Activated CD4-positive, alpha-beta T cell treated with anti-CD3 and anti-CD28 coated beads, Interleukin-2, amount 10 ng/mL, durations not matched to agents 7 days and 5 days (primary cell): ENCODE measurements at places on chromosomes 7 and 10. TPM values are rescaled to one million over a fixed set of nuclear protein-coding genes. Genes with fewer than 3 reads are reported as not detected.

BTRC gene
- 14.8 TPM for total RNA-seq

UCMA gene
- total RNA-seq = not detected

DNA sequence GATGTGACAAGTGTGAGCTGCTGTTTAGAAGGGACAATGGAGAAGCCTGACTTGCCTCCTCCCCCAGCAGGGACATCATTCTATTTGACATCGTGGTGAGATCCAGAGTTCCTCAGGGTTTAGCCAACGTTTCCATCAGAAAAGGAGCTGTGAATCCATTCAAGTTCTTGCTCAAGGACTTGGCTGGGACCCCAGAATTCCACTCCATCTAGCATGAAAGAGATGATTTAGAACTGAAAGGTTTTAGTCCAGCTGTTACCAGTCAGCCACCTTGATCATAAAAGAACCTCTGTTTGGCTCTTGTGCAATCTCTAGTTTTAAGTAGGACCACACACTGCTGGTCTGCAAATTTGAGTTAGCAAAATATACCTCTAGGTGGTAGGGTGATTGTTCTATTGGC lies 337.6 kb downstream of the FRMD4A start:
- DNase-seq = no peak
- no peak overlapping the region for H3K4me3 ChIP-seq
- no peaks in the 10 kb centered on the region for H3K36me3 ChIP-seq
- peaks cover 13% of the 10 kb centered on the region for H3K4me1 ChIP-seq
- H3K27me3 ChIP-seq = no peaks in the 10 kb centered on the region
- no peak overlapping the region for H3K27ac ChIP-seq

GRCh38 chr7:25158966-25159365 lies 33.9 kb upstream of the CYCS start:
- peaks cover 1% of the 10 kb centered on the region for H3K4me1 ChIP-seq
- no peak overlapping the region for H3K27ac ChIP-seq
- no peaks in the 10 kb centered on the region for H3K27me3 ChIP-seq
- no peak overlapping the region for H3K4me3 ChIP-seq
- DNase-seq = no peak

GRCh38 chr7:38655833-38656774 lies 24.9 kb upstream of the AMPH start:
- no peaks in the 10 kb centered on the region for H3K27me3 ChIP-seq
- no peak overlapping the region for H3K27ac ChIP-seq
- no peak for DNase-seq
- H3K4me3 ChIP-seq = no peak overlapping the region

DNA sequence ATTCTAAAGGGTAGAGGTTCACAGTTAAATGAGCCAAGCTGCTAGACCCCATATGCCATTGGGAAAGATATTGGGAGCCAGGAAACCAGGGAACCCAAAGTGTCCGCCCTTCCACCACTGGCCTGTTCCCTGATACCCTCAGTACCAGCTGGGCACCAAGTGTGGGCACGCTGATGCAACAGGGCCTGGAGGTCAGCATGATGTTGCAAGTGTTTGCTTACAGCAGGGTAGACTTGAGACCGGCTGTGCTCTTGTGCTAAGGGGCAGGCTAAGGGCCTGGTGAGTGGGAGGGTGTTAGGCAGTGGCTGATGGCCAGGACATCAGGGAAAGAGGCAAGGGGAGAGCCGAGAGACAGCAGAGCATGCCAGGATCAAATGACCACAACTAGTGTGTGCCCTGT lies 21.0 kb upstream of the MYL7 start:
- no peak overlapping the region for H3K4me3 ChIP-seq
- H3K4me1 ChIP-seq = no peaks in the 10 kb centered on the region
- no peaks in the 10 kb centered on the region for H3K36me3 ChIP-seq
- H3K27me3 ChIP-seq = peaks cover 5% of the 10 kb centered on the region
- no peak for DNase-seq

GRCh38 chr10:35421553-35422178 lies 85.4 kb downstream of the CCNY start:
- H3K27ac ChIP-seq = no peak overlapping the region
- H3K27me3 ChIP-seq = no peaks in the 10 kb centered on the region
- no peak for DNase-seq
- H3K4me1 ChIP-seq = peaks cover 9% of the 10 kb centered on the region
